ENCODE measurements at places on chromosomes 5 and 9.

DNA sequence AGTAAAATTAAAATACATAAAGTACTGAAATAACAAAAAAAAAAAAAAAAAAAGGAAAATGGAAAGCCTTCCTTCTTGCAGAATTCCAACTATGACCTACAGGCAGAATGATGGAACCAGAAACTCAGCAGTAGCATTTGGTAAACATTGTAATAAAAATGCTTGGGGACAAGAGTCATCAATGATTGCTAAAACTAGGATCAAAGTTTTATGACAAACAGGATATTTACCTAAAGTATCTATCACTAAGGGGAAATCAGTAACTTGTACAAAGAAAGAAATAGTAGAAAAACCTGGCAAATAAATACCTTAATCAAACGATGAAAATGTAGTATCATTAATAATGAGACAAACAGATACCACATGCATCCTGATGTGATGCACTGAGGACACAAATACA is 17.5 kb downstream of the ERMP1 start:
- DNase-seq = no peak

GRCh38 chr5:131379723-131380122 is 115.9 kb downstream of the CDC42SE2 start:
- DNase-seq = peak; percentile 81

DNA sequence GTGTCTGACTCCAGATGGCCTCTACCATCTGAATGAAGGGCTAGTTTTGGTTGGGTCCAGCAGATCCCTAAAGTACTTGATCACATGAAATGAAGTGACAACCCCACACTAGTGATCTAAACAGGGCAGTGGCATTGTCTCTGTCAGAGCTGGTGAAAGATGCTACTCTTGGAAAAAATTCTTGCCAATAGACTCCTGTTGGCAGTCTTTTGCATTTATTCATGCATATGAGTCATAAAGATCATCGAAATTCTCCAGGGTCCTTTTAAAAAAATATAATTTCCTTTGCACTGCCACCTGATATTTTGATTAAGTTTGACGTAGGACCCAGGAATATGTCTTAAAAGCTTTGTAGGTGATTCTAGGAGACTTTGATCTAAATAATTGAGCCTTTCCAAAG is 135.1 kb upstream of the ELL2 start:
- no peak for DNase-seq

GRCh38 chr5:107056278-107056677 is 614.5 kb downstream of the EFNA5 start:
- no peak for DNase-seq

- no peak for DNase-seq
Measured at GRCh38 chr9:18907927-18908625, 124.9 kb downstream of the SAXO1 start.

DNA sequence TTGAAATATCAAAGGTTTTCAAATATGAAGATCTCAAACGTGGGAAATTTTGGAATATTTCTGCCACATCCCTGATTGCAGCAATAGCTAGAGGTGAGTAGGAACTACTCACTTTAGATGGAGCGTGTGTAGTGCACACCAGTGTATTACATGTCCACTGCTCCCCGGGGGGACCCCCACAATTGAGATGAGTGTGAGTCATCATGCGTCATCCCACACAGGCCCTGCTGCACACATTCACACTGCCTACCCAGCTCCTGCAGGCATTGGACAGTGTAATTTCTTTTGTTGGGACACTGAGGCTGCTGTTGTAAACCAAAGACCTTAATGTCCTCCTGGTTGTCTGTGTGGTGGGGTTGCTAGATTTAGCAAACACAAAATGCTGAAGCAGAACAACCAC is 280.0 kb downstream of the GAS1 start:
- DNase-seq = no peak

- no peak for DNase-seq
Measured at GRCh38 chr9:86361176-86361575, 7.0 kb upstream of the TUT7 start.

- no peak for DNase-seq
Measured at GRCh38 chr9:114092336-114092735, 6.8 kb downstream of the KIF12 start.

GRCh38 chr9:114529285-114529684 is 24.0 kb upstream of the WHRN start:
- DNase-seq = no peak

- no peak for DNase-seq
Measured at GRCh38 chr9:10875752-10876151, 262.9 kb upstream of the PTPRD start.

GRCh38 chr5:106476630-106477029 is 1194.1 kb downstream of the EFNA5 start:
- DNase-seq = no peak

DNA sequence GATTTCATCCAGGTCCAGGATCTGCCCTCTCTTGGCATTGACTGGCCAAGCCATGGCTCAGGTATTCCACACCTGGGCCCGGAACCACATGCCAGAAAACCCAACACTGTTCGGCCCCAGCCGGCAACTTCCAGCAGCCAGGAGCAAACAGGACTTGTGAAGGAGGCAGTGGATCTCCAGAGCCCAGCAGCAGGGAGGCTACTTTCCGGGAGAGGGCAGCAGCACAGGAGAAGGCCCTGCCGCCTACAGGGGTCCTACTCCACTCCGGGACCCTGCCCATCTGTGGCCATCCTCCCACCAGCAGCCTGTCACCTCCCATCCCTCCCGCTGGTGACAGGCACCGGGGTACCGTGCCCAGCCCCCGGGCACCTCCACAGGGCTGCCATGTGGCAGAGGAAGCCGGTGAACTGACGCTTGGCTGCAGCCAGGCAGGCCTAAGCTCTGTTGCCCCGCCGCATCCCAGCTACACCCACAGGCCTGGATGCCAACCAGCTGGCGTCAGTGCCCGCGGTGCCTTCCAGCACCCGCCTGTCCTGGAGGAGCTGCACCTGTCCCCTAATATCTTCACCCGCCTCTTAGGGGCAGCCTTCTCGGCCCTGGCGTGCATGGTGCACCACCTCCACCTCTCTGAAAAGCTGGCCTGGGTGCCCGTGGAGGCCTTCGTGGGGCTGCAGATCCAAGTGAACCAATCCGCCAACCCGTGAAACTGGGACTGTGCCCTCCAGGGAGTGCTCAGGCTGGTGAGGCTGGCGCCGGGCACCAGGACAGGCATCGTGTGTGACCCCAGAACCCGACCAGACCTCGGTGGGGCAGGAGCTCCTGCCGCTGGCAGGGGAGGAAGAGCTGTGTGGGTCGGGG is 18.9 kb upstream of the SLC30A5 start:
- DNase-seq = no peak

- no peak for DNase-seq
Measured at GRCh38 chr5:143691287-143691944, 120.5 kb upstream of the HMHB1 start.

DNA sequence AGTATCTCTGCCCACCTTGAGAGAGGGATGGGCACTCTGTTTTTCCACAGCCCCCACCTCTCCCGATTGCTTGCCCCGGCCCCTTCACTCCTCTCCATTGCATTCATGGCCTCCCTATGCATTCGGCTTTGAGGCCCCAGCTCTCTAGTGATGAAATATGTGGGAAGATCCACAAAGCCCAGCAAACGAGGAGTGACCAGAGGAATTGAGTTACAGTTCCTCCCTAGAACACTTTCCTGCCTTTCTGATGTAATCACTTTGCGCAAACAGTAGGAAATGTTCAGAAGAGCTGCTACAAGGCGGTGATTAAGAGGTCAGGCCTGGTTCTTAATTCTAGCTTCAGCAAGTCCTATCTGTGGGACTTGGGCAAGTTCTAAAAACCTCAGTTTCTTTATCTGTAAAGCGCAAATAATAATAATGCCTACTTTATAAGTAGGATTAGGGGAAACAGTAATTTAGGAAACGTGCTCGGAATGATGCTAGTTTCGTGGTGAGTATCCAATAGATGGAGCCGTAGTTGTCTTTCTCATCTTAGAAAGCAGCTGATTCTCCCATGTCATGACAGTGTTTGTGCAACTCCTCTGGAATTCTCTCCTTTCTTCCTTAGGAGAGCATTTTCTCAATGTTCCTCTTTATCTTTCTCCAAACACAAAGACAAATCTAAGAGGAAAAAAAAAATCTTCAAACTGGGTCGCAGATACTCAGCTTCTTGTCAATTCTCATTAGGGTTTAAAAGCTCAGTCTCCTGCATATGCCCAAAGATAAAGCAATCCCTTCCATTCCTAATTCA is 99.5 kb upstream of the MSX2 start:
- no peak for DNase-seq

GRCh38 chr5:1550287-1551076 is 26.7 kb upstream of the LPCAT1 start:
- DNase-seq = no peak

DNA sequence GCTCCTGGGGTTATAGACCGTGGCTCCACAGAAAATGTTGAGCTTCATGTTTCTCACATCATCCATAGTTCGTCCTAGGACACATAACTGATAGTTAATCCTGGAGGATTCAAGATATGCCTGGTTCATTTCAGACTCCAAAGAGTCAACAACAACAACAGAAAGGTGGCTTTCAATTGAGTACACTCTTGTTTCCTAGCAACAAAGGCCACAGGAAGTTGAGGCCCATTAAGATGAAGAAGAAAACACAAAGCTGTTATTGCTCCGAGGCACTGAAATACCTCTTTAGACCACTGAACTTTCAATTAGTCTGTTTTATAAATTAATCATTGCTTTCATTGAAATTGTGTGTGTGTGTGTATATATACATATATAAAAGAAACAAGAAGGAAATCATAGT is 154.5 kb downstream of the YIPF5 start:
- no peak for DNase-seq

- peak; percentile 96 for DNase-seq
Measured at GRCh38 chr5:150758531-150759333, at the start of gene DCTN4. TSS of gene DCTN4 (minus strand) at chr5:150759017. CDS start at chr5:150758993, 24 bp downstream.

DNA sequence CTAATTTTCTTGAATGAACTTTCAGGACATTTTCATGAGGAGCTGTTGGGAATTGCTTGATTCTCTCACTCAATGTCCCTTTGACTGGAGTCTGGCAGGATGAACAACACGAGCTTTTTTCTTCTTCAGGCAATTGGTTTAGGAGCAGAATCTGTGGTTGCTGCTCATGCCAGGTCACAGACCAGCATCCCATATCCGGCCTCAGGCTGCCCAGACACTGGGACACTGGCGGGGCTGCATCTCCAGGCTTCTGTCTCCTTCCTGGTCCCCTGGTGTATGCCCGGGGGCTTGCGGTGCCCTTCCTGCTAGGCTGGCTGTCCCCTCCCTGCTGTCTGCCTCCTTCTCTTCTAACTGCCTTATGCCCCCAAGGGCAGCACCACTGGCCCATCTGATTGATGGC is 311.5 kb upstream of the DAP start:
- no peak for DNase-seq

DNA sequence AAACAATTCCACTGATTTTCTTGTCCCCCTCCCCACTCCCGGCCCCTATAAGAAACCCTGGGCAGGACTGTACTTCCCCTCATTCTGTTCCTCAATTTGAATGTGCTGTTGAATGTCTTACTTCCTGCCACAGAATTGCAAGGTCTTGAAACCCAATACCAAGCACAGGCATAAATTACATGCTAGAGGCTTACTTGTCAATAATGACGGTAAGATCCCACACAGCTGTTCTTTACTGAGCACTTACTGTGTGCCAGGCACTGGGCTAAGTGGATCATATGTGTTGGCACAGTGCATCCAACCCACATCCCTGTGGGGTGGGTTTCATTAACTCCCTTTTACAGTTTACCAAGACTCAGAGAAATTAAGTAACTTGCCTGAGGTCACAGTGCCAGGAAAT is 63.4 kb downstream of the MVB12B start:
- no peak for DNase-seq

- no peak for DNase-seq
Measured at GRCh38 chr9:127943011-127943662, 5.5 kb upstream of the DPM2 start.

DNA sequence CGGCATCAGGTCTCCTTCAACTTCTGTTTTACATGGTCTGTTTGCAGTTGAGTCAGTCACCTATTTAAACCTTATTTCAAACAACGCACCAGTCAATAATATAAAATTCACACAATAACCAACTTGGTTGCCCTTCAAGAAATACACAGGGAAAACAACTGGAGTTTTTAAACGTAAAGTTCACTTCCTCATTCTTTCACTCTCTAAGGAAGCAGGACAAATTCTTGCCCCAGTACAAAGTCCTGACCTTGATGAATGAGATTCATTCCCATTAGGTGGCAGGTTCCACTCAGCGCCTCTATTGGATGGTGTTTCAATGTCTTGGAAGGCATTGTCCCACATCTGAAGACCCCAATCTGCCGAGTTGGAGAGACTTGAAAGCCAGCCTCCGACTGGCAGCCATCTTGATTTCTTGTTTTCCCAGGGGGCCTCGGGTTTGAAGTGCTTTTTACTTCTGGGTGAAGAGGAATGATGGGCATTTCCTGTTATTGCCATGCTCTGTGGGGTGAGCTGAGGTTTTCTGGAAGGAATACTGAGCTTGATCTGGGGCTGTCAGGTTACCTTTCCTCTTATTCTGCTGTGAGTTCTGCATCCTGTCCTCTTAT is 105.0 kb downstream of the ACER2 start:
- DNase-seq = no peak

- no peak for DNase-seq
Measured at GRCh38 chr5:138138949-138139780, at the start of gene NME5. TSS of gene NME5 (minus strand) at chr5:138139428. CDS start at chr5:138138780, 648 bp downstream.

DNA sequence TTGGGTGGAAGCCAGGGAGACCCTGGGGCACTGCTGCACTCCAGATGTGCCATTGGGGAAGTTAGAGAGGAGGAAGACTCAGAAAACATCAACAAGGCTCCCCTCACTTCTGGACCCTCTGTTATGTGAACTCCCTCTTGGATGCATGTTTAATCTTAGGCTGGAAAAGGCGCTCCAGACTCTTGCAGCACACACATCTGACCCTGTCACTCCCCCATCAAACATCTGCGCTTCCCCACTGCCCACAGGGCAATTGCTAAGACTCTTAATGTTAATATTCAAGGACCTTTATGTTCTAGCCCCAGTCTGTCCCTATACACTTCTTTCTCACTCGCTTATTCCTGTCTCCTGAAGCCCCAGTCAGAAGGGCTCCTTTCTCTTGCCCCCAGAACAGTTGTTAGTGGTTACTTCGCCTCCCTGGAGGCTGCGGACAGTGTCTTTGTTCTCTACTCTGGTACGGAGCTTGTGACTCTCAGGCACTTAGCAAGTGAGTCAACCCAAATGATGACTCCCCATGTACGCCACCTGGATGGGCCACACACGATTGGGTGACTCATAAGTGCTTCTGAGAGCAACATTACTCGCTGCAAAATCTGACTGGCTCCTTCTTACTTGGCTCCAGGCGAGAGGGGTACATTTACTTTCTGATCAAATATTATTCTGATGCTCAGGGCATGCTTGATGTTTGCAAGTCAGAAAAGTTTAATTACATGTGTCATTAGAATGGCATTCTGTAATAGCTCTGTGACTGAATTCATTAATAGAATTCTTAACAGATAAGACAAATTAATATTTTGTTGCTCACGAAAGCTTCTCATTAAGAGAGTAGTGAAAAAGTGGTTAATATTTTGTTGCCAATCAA is 193.6 kb downstream of the HSPA4 start:
- DNase-seq = no peak

DNA sequence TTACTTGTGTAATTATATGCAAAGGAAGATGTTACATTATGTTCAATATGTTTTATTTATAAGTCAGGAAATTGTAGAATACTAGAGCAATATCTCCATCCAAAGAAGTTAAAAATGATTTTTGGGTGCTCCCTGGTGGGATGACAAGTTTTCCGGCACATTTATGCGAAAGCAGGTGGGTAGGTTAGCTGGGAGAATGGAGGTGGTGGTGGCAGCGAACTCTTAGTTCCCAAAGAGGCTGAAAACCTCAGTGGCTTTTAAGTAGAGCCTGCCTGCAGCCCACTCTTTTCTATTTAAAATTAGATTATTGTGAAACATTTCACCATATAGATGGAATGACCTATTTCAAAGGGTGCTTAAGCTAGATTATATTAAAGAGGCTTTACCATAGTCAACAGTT is 51.8 kb downstream of the ANKRD33B start:
- no peak for DNase-seq

- DNase-seq = no peak
Measured at GRCh38 chr5:133030343-133031005, 4.1 kb upstream of the ZCCHC10 start.

Data from immature natural killer cell (primary cell).